ENCODE measurements at places on chromosomes 1 and 21.

DNA sequence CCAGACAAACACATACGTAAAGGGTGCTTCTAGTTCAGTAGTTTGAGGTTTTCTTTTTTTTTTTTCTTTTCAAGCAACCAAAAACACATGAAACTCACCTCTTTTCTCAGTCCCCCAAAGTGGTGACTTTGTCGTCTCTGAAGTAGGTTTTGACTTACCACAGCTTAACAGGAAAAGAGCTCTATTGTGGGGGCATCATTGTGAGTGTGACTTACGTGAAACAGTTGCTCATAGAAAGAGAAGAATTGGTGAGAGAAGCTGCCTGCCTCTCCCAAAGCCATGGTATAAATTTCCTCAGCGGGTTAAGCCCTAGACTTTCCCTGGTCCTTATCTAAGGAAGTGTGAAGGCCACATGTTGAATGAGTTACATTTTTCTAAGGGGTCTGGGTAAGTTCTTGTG lies 11.9 kb downstream of the FASLG start:
- DNase-seq: no peak

GRCh38 chr1:240138867-240139266 lies 47.2 kb downstream of the FMN2 start:
- no peak for DNase-seq

- no peak for DNase-seq
Measured at GRCh38 chr1:180600343-180600742, 31.5 kb upstream of the XPR1 start.

GRCh38 chr1:6612641-6613360 lies 730 bp upstream of the PHF13 start:
- peak; percentile 47 for DNase-seq

GRCh38 chr1:84433258-84434080 lies 35.2 kb downstream of the DNASE2B start:
- DNase-seq: peak; percentile 85

DNA sequence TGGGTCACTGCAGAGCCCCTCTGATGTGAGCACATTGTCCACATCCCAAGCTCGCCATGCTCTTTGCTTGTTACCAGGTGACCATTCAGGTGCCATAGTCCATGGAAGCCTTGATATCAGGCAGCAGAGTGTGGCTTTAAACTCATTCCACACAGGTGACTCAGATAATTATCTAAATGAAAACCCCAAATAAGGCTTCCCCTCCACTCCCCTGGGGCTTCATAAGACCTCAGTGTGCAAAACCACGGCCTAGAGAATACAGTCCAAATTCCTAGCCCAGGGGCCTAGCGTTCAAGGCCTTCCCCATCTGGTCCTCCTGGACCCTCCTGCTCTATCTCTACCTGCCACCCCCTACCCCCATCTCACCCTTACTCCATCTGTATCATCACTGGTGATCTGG lies 97.1 kb downstream of the ARHGEF10L start:
- DNase-seq: no peak

DNA sequence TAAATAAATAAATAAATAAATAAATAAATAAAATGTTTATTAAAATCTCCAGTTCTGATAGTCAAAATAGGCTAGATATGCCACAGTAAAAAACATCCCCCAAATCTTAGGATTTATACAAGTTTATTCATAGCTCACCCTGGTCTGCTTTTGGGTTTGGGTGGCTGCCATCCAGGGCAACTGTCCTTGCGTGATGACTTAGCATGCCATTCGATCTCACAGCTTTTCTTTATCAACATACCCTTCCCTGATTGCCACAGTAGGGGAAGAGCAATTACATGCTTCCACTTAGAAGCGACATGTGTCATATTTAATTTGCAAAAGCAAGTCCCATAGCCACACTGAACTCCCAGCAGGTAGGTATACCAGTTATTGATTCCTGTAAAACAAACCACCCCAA lies 52.7 kb downstream of the TEX35 start:
- no peak for DNase-seq

DNA sequence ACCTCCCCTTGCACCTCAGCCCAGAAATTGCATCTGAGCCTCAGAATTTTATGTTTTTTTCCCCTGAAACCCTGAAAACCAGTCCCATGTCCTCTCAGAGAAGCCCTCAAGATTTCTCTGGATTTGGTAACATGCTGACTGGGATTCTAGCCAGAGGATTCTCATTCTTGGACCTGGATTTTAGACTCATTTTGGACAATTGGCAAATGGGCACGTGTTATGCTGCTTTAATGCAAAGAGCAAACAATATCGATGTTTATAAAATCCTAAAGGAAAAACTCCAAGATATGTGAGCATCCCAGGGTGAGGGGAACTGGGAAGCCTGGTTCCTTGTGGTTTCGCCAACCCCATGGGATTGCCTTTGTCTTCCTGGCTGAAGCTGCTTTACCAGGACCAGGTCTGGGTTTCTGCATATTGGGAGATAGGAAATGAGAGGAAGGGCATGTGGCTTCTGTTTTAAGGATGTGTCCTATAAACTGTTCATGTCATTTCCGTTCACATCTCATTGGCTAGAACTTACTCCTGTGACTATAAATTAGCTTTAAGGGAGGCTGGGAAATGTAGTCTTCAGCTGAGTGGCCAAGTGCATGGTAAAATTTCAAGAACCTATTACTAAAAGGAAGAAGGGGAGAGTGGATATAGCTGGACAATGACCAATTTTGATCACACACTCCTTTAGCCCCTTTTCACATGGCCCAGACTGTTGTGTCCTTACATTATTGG lies 27.2 kb upstream of the BCL10 start:
- no peak for DNase-seq

DNA sequence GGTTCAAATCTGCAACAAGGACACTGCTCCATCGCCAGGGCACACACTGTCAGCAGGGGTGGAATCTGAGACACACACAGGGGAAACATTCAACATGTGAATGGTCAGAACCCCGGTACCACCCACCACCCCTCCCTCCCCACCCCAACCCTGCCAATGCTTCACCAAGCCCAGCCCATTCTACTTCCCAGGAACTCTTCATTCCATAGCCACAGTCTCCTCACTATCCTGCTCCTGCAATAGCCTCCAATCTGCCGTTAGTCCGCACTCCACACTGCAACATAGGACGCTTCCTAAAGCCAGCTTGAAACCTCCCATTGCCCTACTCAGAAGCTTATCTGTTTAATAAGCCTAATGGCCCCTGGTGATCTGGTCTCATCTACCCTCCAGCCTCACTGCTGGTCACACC lies 7.5 kb upstream of the RAB3B start:
- DNase-seq: no peak

- DNase-seq: peak; percentile 40
Measured at GRCh38 chr1:182629499-182630096, 25.4 kb upstream of the RGS16 start.

DNA sequence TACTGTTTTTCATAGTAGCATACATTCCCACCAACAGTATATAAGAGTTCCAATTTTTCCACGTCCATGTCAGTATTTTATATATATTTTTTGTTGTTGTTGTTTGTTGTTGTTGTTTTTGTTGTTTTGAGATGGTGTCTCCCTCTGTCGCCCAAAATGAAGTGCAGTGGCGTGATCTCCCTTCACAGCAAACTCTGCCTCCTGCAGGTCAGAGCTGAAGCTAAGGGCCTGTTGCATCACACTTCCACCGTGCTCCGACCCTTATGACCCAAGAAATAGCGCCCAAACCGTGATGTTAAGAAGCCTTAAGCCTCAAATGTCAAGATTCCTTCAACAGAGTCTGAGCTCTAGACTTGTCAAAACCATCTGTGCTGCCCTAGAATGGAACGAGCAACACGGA lies 2032.3 kb downstream of the MRPL39 start:
- DNase-seq: no peak

DNA sequence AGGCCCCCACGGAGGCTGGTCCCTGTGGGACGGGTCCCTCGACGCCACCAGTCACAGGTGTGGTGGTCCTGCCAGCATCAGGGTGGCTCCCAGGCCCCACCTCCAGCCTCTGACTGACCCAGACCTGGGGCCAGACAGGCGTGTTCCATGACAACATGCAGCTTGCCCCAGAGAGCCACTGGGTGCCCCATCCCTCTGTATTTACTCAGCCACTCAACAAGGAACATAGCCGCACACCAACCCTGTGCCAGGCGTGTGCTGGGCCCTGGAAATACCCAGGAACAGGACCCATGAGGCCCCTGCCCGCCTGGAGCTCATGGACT lies 65.4 kb downstream of the MATN1 start:
- no peak for DNase-seq

DNA sequence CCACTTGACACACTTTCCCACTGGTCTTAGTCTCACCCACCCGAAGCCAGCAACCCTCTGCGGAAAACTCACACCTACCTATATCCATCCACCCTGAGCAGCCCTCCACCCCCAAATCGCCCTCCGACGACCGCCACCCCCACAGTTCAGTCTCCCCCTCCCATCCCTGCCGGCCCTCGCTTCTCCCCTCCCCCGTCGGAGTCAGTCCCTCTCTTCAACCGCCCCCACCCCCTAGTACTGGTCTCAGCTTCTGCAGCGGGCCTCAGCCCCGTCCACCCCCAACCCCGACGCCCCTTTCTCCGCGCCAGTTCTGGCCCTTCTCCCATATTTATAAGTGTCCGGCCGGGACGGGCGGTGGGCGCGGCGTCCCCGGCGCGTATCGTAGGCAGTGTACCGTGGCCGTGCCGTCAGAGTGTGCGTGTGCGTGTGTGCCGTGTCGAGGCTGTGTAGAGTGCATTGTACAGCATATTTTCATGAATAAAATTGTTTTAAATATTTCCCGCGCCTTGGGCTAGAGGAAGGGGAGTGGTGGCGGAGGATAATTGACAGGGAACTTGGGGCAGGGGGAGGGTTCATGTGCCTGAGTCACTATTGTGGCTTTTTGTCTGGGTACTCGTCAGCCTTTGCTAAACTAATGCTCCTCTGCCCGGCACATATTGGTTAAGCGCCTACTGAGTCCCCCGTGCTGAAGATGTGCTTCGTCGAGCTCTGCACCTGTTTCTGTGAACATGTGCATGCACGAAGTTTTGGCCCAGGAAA lies 22.0 kb downstream of the FOXO6 start:
- no peak for DNase-seq

- DNase-seq: no peak
Measured at GRCh38 chr1:204929487-204930154, 59.0 kb downstream of the NFASC start.

DNA sequence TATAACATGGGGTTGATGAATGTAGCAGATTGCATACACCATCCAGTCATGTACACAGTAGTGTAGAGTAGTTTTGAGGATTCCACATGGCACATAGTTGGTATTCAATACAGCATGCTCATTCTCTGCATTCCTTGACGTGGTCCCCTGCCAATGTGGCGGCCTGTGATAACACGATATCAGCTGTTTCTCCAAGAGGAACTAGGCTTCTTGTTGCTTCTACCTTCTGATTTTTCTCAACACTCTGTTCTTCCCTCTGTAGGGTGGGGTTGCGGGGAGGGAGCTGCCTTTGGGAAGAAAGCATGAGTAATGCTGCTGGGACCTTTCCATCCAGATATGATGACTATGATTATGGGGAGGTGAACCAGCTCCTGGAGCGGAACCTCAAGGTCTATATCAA lies 19.4 kb downstream of the SESN2 start:
- no peak for DNase-seq

DNA sequence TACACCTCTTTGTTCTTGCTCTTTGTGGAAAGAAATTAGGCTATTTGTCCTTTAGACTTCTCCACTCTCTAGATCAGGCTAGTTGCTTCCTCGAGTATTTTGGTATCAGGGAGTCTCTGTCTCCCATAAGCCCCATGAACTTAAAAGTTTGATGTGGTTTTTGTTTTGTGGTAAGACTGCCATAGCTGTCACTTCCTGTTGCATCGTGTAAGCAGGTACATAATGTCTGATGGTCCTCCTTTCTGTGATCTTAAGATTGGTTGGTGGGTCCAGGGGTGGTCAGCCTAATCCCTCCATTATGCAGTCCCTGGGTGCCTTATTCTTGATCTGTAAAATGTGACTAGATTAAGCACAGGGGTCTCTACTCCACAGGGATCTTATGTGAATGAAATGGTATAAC lies 23.1 kb downstream of the CD53 start:
- no peak for DNase-seq

All from AML-193 (cell line).